ENCODE measurements at places on chromosomes 11 and 22.

DNA sequence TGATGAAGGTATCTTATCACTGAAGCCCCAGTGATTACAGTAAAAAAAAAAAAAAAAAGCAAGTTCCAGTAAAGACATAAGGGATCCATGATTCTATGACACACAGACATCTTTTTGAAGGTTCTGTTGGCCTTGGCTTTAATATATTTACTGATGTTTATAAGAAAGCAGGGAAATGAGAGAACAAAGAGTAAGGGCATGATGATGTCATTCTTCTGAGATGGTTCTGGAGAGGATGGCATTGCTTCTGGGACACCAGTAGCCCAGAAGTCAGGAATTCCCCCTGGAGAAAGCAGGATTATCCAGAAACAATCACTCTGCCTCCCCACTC lies 233.6 kb downstream of the FAM76B start:
- DNase-seq, result no peak

- DNase-seq, result no peak
These were observed 784 bp upstream of the SLC43A3 start for GRCh38 chr11:57427727-57428082.

DNA sequence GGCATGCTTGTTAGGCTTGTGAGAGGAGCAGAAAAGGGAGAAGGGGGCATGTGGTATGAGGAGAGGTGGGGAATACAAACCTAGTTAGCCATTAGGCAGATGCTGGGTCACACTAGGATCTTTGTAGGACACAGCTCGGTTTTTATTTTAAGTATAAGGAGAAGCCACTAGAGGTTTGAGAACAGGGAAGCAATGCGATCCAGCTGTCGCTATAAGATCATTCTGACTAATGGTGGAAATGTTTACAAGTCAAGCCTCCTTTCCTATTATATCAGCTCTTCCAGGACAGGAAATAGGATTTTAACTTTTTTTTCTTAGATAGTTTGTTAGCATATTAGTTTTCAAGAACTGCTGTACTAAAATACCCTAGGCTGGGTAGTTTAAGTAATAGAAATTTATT lies 609.9 kb downstream of the INSC start:
- no peak for DNase-seq

DNA sequence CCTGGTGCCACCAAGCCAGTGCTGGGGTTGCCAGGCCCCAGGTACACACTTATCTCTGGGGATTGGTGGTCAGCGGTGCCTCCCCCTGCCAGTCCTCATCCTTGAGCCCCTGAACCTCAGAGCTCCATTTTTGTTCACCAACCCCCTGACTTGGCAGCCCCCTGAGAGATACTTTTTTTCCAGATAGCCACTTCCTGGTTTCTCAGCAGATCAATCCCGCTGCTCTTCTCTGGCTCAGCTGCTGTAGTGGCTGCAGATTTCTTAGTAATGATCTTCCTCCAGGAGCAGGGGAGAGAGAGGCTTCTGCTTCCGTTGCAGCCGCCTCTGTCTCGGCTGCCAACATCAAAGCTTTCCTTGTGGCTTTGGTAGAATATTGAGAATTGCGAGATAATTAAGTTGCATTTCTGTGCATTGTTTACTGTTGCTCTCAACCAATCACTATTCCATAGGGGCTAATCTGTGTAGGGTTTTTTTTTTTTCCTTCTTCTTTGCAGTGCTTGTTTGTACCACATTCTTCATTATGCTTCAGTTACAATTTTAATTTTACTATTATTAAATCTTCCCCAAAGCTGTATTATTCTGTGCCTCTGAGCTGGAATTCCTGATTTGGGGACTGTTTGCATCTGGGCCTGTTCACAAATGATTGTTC lies 92.1 kb downstream of the PKNOX2 start:
- DNase-seq, result no peak

DNA sequence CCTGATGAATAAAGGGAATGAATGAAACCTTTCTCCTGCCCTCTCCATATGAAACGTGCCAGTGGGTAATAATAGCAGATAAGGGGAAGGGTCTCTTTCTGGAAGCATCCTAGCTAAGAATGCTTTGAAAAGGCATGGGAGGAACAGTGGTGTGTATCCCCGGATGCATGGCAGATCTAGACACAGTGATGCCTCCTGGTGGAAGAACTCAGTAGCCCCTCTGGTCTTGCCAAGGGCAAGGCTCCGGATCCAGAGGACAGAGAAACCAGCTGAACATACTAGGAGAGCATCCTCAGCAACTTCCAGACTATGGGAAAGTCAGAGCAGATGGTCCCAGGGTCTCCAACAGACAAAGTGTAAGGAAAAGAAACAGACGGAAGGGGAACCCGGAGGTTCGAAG lies 6.4 kb downstream of the BAIAP2L2 start:
- DNase-seq, result no peak

GRCh38 chr11:29937526-29937925 lies 79.3 kb downstream of the KCNA4 start:
- no peak for DNase-seq

DNA sequence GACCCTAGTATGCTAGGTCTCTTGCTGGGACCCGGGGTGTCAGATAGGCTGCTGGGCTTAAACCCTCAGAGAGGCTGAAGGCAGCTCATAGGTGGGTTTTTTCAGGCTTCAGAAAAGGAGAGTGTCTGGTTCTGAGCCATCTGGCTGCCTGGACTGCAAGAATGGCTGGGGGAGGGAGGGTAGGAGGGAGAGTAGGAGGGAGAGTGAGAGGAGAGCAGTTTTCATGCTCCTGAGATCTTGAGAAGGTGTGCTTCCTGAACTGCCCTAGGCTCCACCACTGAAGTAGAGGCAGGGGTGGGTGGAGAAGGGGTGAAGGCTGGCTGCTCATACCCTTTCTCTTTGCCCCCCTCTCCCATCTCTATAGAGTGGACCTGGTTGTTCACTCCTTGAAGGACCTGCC lies 4.6 kb downstream of the HMBS start:
- no peak for DNase-seq

DNA sequence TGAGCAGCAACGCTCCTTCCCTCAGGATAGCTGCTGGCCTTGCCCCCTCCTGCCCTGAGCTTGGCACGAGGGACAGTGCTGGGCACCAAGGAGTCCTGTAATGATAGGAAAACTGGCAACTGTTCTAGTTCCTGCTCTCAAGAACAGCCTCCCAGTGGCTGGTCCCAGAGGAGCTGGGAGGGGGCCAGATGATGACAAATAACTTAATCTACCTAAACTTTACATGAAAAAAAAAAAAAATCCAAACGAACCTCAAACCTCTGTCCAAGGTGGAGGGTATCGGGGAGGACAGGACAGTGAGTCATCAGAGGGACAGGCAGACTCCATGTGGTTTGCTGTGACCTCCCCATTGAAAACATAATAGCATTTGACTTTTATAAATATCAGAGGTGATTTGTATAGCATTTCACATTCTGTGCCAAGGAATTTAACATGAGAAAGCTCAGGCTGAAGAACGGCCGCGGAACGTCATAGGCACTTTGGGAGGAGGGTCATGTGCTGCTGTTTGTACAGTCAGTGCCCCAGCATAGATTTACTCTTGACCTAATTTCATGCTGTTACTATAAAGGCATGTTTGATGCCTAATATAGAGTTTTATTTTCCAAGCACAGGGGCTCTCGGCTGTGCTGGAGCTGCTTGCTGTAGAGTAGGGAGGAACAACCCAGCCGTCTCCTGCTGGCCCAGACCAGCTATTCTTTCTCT lies 98.2 kb upstream of the NNMT start:
- DNase-seq, result no peak

GRCh38 chr11:33778675-33779074 lies 4.4 kb upstream of the FBXO3 start:
- DNase-seq, result no peak

DNA sequence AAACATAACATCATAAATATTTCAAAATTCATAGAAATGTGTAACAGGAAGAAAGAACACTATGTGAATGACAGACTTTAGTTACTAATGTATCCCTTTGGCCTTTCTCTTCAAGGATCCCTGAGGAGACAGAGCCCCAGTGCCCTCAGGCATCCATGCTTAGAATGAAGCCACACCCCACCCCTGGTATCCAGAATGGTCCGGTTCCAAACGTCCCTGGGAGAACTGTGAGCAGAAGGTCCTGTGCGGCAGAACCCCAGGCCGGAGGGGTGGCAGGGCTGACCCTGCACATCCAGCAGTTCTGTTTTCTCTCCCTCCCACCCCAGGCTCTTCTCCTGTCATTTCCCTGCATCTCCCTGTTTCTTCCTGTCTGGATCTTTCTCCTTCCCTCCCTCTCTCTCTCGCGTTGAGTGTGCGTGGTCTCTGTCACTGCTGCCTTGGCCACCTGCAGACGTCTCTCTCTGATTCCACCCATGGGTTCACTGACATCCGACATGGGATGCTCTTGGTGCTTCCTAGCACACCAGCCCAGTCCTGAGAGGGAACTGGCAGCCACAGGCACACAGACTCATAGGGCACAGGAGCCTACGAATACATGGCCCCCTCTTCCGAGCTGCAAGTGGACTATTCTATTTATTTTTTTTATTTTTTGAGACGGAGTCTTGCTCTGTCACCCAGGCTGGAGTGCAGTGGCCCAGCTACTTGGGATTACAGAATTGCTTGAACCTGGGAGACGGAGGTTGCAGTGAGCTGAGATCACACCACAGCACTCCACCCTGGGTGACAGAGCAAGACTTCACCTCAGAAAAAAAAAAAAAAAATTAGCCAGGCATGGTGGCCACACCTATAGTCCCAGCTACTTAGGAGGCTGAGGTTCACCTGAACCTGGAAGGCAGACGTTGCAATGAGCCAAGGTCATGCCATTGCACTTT lies 5.7 kb downstream of the RFPL1 start:
- DNase-seq, result no peak

GRCh38 chr11:34028425-34028824 lies 23.1 kb upstream of the CAPRIN1 start:
- DNase-seq, result no peak

GRCh38 chr11:80103142-80103859 lies 662.5 kb upstream of the TENM4 start:
- DNase-seq, result no peak

DNA sequence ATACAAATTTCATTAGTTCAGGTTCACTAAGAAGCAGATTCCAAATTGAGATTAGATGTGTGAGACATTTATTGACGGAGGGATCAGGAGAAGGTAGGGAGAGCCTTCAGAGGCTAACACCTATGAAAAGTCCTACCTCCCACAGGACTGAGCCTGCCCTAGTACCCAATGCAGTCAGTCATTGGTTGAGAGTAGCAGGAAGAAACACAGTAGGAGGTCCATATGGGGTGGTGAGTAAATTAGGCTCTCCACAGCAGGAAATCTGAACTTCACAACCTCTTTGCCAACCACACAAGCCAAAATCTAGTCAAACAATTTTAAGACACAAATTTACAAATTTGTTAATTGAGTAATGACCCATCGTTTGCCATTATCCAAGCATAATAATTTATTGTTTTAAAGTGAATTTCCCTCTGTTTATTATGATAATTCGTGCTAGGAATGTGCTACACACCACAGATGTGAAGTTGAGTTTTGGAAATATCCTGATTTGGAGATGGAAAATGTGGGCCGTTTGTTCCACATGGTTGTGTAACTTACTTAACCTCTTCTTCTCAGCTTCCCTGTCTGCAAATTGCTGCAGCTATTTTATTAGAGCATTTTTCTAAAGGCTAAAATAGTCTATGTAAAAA lies 542.1 kb downstream of the ETS1 start:
- no peak for DNase-seq

DNA sequence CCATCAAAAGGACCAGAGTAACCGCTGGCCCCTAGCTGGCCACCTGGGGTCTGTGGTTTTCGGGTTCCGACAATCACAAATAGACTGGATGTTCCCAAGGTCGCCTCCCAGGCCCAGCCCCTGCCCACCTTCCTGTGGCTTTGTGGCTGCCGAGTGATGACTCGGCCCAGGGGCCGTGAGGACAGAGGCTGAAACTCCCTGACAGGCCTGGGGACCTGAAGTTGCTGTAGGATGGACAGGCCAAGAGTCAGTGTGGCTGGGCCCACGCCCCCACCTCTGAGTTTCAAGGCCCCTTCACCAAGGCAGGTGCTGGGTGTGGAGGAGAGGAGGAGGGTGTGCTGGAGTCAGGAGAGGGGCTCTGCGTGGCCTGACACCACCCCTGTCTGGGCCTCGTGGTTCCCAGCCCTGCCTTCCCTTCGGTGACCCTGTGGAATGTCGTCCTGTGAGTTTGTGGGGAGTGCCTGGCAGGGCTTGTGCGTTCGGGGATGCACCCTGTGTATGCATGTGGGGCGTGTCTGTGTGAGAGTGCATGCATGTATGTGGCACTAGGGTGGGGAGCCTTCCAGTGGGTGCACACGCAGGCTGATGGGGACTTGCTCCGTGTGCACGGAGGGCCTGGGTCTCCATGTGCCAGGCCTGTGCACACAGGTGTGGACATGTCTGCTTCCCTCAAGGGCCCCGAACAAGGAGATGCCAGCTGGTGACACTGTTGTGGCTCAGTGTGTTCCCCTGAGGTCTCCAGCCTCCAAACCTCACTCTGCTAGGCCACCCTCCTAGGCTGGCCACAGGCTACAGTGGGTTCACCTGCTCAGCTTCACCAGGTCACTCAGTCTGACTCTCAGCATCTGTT lies 8.4 kb upstream of the MGAT3 start:
- DNase-seq, result no peak

- DNase-seq, result no peak
These were observed 19.2 kb upstream of the CASP12 start for GRCh38 chr11:104917271-104918112.

- no peak for DNase-seq
These were observed 590.5 kb downstream of the OPCML start for GRCh38 chr11:132941761-132942160.

DNA sequence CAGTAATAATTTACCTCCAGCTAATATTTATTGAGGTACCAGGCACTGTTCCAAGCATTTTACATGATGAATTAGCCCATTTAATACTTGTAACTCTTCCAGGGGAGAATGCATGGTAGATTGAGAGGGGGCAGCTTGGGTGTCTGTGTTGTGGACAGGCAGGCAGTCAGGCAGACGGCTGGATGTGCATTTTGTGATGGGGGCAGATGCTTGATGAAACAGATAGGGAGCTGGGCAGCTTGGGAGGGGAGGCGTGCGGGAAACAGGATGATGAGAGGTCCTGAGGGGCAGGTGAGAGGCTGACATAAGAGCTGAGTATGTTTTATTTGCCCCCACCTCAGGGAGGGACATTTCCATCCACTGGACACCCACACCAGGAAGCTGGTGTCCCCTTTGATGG lies 33.1 kb upstream of the SHISAL1 start:
- no peak for DNase-seq

- DNase-seq, result no peak
These were observed 29.6 kb downstream of the RTN4R start for GRCh38 chr22:20238536-20238900.

- no peak for DNase-seq
These were observed 7.2 kb upstream of the PICK1 start for GRCh38 chr22:38049812-38050619.
